H1 (cell line): ENCODE measurements at places on chromosomes 6 and 20.

DNA sequence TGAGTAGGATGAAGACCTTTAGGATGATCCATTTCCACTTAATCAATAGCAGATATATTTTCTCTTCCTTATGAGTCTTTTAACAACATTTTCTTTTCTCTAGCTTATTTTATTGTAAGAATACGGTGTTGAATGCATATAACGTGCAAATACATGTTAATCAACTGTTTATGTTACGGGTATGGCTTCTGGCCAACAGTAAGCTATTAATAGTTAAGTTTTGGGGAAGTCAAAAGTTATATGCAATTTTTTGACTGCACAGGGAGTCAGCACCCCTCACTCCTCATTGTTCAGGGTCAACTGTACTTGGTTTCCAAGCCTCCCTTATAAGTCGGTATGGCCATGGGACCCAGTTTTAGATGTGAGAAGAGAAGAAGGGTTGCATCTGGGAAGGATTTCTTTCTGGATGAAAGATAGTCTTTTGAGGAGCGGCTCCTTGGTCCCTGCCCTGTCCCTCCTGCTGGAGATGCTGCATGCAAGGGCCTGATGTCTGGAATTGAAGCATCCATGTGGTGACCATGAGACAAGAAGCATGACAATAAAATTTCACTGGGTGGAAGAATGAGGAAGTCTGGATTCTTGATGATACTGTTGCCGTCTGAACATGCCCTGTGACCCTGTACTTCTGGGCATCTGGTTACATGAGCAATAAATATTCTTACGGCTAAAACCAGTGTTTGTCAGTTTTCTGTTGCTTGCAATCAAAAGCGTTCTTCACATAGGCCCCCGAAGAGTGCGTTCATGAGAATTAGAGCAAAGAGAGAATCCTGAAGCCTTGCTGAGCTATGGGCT, 194.7 kb upstream of the PMEPA1 start:
- DNase-seq = no peak

GRCh38 chr6:52526634-52527033, 50.2 kb downstream of the TRAM2 start:
- DNase-seq = no peak

GRCh38 chr6:161228921-161229591, 44.8 kb downstream of the AGPAT4 start:
- no peak for DNase-seq

DNA sequence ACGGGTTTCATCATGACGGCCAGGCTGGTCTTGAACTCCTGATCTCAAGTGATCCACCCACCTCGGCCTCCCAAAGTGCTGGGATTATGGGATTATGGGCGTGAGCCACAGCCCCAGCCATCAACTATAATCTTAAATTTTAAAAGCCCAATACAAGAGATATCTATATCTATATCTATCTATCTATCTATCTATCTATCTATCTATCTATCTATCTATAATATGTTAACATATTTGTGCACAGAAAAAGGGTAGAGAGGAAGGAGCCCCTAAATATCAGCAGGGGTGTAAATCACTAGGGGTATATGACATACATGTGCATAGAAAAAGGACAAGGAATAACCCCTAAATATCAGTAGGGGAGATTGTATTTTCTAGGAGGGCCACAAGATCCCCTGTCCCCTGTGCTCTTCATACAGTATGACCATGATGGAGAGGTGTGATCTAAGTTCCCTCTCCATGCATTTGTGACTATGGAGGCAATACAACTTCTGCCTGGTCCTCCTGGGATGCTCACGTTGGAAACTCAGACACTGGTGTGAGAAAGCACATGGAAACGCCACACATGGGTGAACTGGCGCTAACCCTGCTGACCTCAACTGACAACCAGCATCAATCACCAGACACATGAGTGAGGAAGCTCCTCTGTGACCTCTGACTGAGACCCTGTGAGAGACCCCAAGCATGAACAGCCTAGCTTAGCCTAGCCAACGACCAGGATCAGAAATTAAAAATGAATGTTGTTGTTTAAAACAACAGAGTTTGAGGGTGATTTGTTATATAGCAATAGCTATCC, 1.2 kb upstream of the SPATS1 start:
- no peak for DNase-seq

- DNase-seq = no peak
Measured at GRCh38 chr20:41377275-41377674, 10.7 kb upstream of the EMILIN3 start.

- no peak for DNase-seq
Measured at GRCh38 chr6:81366972-81367371, 385.5 kb downstream of the TENT5A start.

- no peak for DNase-seq
Measured at GRCh38 chr6:55668591-55668990, 89.6 kb upstream of the HMGCLL1 start.

DNA sequence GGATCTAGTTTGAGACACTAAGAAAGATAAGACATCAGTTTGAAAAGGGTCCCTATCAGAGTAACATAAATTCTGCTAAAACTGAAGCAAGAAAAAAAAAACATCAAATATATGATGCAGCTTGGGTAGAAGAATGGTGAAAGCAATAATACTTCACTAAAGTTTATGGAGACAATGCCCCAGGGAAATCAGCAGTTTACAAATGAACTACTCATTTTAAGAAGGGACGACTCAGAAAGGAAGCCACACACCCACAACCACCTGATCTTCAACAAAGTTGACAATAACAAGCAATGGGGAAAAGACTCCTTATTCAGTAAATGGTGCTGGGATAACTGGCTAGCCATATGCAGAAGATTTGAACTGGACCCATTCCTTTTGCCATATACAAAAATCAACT, 143.5 kb downstream of the TPBG start:
- no peak for DNase-seq

DNA sequence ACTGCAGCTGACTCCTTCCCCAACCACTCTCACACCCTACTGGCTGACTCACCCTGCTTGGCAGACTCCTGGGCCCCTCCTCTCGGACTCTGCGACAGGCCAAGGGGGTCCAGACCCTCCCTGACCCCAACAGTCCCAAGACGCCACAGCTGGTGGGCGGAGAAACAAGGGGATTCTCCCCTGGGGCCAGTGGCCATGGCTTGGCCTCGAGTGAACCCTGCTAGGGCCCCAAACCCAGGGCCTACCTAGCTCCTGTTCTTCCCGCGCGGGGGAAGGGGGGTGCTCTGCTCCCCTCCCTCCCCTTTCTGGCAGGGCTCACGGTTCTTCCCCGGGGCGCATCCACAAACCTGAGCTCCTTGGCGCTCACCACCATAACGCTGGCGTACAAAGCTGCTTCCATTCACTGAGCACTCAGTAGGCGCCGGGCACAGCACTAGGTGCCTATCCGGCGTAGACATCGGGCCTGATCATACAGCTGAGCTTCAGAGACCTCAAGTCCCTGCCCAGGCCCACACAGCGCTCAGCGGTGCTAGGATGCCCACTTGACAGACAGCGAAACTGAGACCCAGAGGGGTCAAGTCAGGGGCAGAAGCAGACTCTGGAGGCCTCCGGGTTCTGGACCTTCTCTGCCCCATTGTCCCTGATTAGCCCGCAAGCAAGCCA, 597 bp downstream of the ADA start:
- DNase-seq = no peak

GRCh38 chr6:16045238-16045637, 83.6 kb upstream of the MYLIP start:
- DNase-seq = no peak

DNA sequence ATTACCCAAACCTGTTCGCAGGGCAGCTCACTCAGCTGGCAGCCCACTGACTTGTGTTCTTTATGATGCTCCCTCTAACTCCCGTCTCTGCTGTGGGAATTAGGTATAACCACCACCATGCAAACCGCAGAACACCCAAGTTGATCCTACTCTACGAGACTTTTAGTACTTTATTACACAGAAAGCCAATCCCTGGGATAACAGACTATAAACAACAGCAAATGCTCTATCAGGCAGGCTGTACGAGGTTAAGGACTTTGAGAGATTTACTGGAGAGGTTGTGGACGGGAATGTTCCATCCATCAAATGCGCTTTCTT, 241.1 kb downstream of the FOXC1 start:
- DNase-seq = no peak

DNA sequence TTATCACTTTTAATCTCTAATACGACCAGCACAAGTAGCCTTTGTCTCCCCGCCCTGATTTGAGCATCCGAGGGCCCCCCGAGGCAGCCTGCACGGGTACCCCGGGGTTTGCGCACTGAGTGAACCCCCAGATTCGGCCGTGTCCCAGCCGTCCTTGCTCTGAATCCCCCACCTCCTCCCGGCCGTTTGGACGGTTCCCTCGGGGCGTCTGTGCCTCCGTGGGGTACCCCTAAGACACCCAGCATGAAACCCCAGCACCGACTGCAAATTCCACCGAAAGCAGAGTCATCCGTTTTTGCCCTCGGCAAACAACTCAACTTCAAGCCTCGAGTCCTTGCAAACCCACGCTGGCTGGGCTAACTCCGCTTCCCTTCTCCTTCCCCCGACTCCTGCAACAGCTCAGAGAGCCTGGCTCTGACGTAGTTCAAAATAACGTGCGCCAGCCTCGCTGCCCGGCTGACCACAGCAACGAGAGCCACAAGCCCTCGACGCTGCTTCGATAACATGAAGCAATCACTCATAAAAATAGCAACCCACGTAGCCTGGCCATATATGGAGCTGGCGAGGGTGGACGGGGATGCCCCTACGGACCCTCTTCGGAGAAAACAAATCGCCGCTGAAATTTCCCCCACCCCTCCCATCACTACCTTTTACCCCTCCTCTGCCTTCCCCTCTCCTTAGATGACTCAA, 764 bp upstream of the SNAP25 start:
- peak; percentile 80 for DNase-seq

GRCh38 chr6:118122801-118123200, 215.7 kb downstream of the SLC35F1 start:
- no peak for DNase-seq

- DNase-seq = no peak
Measured at GRCh38 chr20:34815636-34816035, 9.8 kb downstream of the NCOA6 start.
